ENCODE measurements at places on chromosomes 12 and 14. TPM values are rescaled to one million over a fixed set of nuclear protein-coding genes. Genes with fewer than 3 reads are reported as not detected.

The NEUROD4 gene
- not detected for total RNA-seq

DNA sequence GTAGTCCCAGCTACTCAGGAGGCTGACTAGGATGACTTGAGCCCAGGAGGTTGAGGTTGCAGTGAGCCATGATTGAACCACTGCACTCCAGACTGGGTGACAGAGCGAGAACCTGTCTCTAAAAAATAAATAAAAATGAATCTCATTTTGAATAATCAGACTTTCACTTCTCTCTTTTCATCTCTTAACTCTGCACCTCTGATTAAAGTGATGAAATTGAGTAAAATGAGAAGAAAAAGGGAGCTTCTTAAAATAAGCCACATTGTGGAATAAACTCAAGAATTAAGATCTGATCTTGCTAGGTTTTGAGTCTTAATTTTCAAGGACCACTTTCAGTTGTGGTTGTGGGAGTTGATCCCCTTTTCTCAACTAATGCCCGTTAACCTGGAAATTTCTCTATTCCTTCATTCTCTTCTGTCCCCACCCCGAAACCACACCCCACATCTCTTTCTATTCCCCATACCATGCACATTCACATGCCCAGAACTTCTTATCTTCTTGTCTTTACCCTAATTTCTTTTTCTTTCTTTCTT lies 70.9 kb upstream of the ETV6 start:
- no peak for DNase-seq

GRCh38 chr14:103923863-103924262 lies 4.4 kb upstream of the TDRD9 start:
- no peak for DNase-seq

DNA sequence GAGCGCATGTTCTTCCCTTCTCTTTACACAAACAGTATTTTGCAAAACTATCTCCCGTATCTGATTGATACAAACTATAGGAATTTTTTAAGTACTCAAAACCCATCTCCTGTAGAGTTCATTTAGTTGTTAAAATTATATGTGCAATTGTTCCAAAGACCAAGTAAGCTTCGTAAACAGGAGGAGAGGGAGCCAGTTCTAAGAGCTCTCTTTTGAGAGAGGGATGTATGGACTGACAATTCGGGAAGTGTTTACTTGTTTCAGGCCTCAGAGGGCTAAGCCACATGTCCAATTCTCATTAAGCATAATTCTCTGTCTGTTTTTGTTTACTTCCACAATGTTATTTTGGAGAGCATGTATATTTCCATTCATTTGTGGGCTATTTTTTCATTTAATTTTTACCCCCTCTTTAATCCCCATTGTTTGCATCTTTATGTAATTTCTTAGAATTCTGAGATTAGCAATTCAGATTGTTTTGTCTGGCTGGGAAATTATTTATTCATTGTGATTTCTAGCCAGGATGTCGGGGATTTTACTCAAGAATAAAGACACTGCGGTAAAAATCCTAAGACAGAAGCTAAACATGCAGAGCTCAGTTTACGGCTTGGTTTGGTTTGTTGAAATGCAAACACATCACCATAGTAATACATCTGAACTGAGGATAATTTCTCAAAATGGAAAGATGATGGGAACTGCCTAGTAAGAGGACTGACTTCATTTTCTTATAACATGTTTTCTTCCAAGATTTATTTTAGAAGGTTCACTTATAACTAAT lies 126.8 kb downstream of the KCNK10 start:
- no peak for DNase-seq

DNA sequence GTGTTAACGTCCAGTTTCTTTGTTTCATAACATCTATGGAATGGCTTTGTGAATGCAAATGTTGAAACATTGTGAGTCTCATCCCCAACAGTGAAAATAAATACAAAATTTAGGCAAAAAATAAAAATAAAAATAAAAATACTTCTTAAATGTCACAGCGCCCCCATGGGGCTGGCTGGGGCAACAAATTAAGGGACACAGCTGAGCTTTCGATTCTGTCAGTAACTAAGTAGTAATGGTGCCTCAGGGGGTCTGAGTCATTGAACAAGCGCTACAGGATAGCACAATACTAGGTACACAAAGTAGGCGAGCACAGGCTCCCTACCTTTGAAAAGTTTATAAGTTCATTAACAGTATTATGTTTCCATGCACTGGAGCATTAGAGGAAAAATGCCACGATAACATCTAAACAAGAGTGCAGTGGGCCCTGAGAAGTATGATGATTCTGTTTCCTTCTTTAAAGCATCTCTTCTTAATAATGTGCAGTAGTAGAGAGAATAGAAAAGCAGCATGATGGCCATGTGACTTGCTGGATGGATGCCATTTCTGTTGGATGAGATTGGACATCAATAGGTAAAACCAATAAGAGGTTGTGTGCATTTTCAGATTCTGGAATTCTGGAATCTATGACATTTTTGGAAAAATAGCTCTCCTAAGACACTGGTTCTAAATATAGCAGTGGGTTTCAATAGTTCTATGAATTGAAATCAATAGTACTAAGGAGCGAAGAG lies 667.2 kb downstream of the DIO2 start:
- no peak for DNase-seq

The SLC22A17 gene
- total RNA-seq, result 55.1 TPM

- DNase-seq, result no peak
Observed at GRCh38 chr14:33653308-33653695, 297.6 kb downstream of the EGLN3 start.

The RNASE4 gene
- total RNA-seq, result 66.4 TPM

The KLRD1 gene
- total RNA-seq, result 13.0 TPM

GRCh38 chr14:103125098-103126070 lies 2.1 kb downstream of the TNFAIP2 start:
- DNase-seq, result no peak

- no peak for DNase-seq
Observed at GRCh38 chr14:54002653-54003052, 46.0 kb upstream of the BMP4 start.

The PFKM gene
- total RNA-seq, result 50.1 TPM

GRCh38 chr12:44627387-44628166 lies 248.5 kb downstream of the NELL2 start:
- DNase-seq, result no peak

DNA sequence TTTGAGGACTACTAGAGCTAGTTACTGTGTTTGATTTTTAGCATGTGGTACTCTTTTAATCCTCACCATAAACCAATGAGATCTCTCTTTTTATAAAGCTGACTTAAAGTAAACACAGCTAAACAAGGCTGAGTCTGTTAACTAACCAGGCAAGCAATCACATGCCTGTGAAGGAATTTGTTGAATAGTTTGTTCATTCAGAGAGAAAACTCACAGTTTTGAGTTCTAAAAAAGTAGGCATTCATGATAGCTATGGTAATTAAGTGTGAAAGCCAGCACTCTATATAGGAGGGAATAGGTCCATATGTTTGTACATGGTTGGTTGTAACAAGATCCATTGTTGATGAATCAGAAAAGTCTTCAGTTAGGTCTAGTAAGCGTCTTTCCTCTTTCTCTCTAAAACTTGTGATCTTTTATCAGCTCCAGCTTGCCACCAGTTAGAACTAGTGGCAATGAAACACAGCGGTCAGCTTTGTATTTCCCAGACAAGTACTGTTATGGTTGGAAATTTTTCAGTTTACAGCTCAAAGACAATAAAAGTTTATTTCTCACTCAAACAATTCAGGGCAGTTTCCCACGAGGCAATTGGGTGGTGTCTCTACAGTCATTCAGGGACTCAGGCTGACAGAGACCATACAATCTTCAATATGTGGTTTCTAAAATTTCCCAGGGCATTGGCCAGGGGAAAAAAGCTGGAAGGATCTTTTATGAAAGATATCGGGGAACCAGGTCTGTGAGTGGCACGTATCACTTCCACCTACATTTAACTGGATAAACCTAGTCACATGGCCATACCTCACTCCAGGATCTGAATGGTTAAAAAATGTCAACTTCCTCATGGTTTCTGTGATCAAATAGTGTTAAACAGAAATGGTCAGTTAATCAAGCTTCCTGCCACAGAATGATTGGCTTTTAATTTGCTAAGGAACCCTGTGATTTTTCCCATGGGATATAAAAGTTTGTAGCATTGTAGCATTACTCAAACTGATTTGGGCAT lies 203.1 kb downstream of the KIF21A start:
- no peak for DNase-seq

- DNase-seq, result no peak
Observed at GRCh38 chr12:63068857-63069442, 82.1 kb downstream of the AVPR1A start.

DNA sequence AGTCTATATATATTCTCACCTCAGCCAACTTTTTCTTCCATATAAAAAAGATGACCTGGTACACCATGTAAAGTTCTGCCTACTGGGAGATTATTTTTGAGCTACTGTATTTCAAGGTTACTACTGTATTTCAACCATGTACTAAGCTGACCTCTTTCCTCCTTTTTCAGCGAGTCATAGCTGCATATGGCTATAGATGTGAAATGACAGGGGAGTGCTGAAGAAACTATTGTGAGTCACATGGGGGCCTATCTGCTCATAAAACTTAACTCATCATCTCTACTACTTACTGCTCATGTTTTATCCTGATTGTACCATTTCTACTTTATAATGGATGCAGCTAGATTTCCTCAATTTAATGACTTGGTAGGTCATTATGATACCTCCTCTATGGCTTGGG lies 571.4 kb upstream of the ATP2B1 start:
- DNase-seq, result no peak

DNA sequence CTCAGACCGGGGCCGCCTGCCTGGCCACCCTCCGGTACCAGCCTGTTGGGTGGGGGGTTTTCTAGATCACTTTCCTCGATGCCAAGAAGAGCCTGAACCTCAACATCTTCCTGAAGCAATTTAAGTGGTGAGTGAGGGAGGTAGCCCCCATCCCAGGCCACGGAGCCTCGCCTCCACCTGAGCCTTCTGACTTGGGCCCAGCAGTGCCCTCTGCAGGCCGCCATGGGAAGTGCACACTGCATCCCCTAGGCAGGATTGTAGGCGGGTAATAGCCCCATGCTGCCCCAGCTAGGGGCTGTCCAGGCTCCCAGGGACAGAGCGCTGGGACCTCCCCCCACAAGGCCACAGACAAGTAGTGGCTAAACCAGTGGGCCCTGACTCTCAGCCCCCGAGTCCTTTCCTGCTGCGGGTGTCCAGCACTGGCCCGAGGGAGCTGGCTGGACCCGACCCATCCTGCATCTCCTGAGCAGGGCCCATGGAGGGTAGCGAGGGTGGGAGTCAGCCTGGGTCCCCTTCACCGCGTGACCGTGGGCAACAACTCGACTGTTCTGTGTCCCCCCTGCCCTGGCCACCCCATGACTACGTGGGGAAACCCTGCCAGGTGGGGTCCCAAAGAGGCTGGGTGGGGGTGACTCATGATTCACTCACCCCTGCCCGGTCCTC lies 15.3 kb upstream of the ADSS1 start:
- no peak for DNase-seq

DNA sequence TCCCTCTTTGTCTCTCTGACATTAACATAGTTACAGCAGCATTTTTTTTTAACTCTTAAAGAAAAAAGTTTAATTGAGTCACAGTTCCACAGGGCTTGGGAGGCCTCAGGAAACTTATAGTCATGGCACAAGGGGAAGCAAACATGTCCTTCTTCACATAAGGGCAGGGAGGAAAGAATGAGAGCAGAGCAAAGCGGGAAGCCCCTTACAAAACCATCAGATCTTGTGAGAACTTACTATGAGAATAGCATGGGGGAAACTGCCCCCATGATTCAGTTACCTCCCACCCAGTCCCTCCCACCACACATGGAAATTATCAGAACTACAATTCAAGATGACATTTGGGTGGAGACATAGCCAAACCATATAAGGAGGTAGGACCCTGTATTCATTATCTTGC lies 96.2 kb downstream of the PLBD1 start:
- DNase-seq, result no peak

DNA sequence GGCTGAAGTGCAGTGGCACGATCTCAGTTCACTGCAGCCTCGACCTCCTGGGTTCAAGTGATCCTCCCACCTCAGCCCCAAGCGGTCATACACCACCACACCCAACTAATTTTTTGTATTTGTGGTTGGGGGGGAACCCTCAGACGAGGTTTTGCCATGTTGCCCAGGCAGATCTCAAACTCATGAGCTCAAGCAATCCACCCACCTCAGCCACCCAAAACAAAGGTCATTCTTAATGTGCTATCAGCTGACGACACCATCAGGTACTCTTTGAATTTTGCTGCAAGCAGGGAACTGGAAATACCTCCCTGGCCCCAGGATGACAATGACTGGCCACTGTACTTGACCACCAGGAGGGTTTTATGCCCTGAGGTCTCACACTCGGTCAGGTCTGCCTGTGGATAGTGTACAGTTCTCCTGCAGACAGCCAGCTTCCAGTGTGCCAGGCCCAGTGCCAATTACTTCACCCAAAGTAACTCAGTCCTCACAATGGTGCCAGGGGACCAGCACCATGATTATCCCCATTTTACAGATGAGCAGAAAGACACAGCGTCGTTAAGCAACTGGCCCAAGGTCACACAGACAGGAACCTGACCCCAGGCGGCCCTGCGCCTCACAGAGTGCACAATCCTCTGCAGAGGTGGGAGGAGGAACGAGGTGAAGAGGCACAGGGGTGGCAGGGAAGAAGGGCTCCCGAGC lies 42.9 kb downstream of the ITPK1 start:
- DNase-seq, result no peak

The CLEC1A gene
- total RNA-seq, result 3.7 TPM

The SDS gene
- total RNA-seq, result 5.9 TPM

DNA sequence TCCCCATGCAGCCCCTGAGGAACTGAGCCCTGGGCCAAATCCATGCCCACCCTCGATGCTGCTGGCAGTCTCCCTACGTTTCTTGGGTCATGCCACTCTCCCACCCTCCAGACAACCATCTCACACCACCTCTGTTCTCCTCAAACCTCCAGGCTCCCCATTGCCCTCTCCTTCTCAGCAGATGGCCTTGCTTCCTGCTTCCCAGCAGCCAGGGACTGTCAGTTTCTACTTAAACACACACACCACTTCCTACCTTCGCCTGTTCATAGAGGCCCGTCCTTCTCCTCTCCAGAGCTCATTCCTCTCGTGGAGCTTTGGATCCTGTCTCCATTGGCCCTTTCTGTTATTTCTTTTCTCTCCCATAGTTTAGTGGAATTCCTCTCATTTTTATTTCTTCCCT lies 27.1 kb downstream of the ZNF664 start:
- DNase-seq, result no peak
